ENCODE measurements at places on chromosomes 12 and 14.

GRCh38 chr12:64895526-64895925 is 71.1 kb downstream of the TBC1D30 start:
- DNase-seq: no peak

GRCh38 chr12:78371284-78371683 is 493.3 kb upstream of the SYT1 start:
- DNase-seq: no peak

DNA sequence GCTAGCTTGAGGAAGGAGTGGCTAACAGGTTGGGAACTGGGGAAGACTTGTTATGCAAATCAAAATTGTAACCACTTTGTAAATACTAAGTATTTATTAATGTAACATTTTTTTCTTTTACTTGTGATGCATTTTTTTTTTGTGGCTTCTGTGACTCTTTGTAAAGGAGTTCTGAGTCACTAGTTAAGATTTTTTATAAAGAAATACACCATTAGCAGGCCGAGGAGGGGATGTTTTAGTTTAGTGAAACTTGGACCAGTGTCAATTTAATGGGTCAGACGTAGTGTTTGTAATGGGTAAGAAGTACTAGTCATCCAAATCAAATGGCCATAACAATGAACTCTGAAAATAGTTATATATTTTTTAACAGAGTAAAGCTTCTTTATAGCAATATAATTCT is 43.1 kb downstream of the AKAP6 start:
- no peak for DNase-seq

DNA sequence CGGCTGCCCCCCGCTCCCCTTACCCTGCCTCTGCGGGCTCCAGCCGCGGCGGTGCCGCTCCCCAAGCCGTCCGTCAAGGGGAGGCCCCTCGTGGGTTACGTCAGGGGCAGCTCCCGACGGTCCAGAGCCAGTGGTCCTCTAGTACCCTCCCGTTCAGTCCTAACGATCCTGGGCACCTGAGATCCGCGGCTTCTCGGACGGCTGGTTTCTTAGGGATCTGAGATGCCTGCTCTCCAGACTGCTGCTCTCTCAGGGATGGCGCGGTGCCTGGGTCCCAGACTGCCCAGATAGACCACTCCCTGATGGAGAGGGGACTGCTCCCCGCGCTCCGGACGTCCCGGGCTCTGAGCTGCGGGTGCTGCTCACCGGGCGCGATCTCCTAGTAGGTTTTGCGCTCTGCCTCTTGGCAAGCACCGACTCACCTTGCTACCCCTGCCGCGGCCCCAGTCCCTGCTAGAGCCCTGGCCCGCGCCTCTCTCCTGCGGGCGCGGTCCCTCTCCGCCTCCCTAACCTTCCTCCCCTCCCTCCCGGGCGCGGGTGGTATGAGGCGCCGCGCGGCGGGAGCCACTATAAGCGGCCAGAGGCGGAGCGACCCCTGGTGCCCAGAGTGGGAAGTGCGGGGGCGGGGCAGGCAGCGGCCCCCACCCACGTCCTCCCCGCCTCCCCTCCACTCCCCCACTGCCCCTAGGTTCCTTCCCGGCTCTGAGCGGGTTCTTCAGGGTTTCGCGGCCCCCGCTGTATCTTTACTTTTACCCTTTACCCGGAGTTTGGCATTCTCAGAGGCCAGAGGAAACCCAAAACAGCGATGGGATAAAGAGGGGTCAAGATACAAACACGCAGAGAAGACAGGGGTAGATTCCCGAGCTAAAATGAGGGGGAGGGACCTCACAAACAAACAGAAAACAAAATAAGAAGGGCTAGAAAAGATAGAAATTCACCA is at the start of gene C1QL4:
C1QL4 (minus strand) TSS at position 544 of the 940 bp plus-strand sequence. CDS start 711 bp downstream, outside the sequence.
- DNase-seq: peak; percentile 75

DNA sequence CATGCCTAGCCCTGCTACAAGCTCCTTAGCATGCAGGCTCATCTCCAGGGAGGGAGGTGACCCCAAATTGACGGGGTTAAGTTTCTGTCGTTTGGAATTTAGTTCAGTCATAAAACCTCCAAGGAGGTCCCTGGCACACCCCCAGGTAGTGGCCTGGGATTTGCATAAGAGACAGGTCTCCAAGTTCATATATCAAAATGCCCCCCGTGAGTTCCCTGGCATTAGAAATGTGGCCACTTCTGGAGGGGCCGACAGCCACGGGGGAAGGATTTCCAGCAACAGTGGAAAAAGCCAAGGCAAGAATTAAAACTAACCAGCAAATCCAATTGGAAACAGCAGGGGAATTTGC is 228.8 kb downstream of the BCL11B start:
- no peak for DNase-seq

GRCh38 chr12:27859648-27860047 is 79.6 kb upstream of the MANSC4 start:
- DNase-seq: no peak

DNA sequence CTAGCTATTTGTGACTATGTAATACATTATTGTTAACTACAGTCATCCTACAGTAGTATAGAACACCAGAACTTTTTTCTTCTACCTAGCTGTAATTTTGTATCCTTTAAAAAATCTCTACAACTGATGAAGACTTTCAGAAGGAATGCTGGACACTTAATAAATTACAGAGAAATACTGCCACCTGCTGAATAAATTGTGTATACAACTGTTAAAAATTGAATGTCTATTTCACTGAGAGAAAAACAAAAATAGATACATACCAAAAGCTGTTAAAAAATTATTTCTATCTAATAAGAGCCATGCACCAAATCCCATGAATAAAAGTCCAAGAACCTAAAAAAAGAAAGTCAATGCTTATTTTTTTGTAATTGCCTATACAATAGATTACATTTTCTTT is 6.6 kb downstream of the TSPAN19 start:
- peak; percentile 9 for DNase-seq

GRCh38 chr12:120922279-120922678 is 18.1 kb upstream of the SPPL3 start:
- no peak for DNase-seq
